Caudate nucleus (tissue), 63 donors: ENCODE measurements at places on chromosomes 3 and 15.

DNA sequence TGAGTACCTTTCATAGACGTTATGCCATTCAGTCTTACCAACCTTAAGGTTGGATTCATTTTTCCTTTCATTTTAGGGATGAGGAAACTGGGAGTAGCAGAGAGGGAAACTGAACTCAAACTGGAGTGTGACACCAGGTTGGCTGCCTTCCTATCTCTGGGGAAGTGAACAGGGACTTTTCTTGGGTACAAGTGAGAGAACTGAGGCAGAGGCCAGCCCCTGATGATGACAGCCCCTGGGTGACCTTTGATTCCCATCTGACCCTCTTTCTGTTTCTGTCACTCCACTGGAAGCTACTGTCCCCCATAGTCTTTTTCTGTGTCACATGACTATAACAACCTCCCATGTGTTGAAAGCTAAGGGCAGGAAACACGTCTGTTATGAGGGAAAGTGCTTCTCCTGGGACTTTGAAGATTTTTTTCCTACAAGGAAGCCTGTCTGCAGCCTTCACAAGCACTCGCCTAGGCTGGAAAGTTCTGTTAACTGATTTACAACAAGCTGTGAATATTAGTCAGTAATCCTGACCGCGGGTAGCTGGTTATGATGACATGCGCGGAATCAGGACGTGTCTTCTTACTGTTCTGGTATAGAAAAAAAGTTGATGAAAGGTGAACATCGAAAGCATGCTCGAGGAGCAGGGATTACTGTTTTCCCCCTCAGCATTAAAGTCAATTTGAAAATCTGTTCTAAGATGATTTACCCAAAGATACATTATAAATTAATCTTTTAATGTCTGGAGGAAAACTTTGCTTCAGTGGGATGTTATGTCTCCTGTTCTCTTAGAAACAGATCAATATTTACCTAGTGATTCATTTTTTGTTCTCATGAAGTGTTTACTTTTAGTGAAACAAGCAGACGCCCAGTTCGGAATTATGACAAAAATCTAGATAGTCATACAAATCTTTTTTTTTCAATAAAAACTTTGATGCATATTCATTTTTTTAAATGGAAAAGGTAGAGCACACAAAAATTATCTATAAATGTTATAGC is 31.5 kb downstream of the ABHD2 start:
- no peak for DNase-seq

- no peak for DNase-seq
Measured at GRCh38 chr3:27119639-27120038, 249.5 kb downstream of the NEK10 start.

GRCh38 chr3:197366301-197367044 is 68.1 kb upstream of the DLG1 start:
- no peak for DNase-seq

DNA sequence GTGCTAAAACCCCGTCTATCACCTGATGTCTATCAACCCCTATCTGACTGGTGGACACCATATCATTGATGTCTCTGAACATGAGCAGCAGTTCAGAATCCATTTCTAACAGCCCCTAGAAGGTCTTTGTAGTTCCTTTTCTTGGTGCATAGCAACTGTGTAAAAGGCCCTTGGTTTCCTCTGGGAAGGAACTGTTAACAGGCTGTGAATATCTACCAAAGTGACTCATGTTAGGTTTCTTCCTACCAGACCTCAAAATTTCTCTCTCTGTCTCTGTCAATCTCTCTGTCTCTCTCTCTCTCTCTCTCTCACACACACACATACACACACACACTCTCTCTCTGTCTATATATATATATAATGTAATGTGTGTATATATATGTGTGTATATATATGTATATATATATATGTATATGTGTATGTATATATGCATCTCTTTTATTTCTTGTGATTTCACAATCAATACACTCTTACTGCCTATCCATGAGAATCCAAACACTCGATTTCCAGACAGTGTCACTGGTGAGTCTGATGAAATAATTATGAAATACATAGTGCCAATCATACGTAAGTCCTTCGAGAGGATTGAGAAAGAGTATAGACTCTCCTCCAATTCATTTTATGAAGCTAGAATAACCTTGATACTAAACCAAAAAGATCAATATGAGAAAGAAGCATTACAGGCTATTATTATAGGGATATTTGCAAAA is 335.9 kb upstream of the SLCO3A1 start:
- DNase-seq: no peak

DNA sequence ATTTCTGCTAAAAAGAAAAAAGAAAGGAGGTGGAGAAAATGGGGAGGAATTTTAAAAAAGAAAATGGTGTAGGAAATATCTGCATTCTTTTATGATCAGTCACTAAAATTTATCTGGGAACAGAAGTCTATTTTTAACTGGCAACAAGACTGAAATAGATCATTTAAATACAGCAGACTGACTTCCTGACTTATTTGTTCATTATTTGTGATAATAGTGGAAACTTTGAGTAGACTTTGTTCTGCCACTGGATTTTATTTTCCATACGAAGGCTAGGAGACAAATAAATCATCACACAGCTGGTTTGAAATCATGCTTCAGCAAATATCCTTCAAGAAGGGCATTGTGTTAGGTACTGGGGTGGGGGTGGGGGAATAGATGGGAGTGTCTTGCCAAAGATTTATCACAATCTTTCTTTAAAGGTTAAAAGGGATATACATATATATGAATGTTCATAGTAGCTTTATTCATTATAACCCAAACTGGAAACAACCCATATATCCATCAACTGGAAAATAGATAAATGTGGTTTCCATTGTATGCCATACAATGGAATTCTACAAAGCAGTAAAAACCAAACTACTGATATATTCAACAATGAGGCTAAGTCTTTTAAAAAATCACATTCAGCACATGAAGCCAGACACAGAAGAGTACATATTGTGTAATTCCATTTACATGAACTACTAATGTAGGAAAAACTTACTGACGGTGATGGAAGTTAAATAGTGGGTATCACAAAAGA is 4.7 kb upstream of the CLASP2 start:
- DNase-seq: no peak

- DNase-seq: no peak
Measured at GRCh38 chr15:89975482-89976245, 25.5 kb upstream of the ZNF710 start.

- no peak for DNase-seq
Measured at GRCh38 chr3:6467186-6467585, 393.7 kb upstream of the GRM7 start.

DNA sequence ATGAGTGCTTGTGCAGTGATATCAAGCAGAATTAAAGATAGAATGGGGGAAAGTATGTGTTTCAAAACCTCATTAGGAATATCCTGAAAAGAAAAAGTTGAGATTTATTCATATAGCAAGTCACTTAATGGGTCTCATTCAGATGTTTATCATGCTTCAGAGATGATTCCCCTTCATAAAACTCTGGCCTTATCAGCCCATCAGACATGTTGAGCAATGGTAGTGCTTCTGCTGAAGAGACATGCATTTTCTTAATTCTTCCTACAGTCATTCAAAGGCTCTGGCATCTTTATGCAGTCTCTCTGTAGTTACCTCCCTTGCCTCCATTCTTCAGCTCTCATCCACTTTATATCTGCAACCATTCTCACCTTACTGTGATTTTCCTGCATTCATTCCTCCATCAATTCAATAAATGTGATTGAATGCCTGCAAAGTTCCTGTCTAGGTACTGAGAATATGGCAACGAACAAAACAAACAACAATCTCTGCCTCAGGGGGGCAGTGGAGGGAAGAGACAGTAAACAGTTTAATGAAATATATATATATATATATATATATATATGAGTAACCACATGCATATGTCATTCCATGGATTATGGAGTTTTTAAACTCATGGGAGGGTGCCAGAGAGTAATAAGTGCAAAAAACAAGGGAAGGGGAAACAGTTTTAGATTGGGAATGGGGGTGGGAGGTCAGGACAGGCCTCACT is 138.5 kb downstream of the NECTIN3 start:
- DNase-seq: no peak

- DNase-seq: no peak
Measured at GRCh38 chr3:106161246-106161645, 292.4 kb upstream of the CBLB start.

DNA sequence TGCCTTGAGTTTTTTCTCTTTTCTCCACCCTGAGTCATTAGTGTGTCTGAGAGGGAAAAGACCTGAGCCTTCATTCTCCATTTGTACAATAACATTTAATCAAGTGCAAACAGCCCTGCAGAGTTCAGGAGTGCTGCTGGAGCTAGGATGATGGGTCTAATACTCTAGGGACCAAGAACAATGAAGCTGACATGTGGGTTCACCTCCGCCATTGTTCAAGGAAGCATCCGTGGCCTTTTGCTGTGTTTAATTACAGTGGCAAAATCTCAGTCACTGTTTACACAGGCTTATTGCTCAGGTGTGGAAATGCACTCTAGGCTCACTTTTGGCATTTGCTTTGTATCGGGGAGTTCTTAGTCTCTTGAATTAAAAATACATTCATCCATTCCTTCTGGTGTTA is 259.6 kb downstream of the LRTM1 start:
- no peak for DNase-seq

DNA sequence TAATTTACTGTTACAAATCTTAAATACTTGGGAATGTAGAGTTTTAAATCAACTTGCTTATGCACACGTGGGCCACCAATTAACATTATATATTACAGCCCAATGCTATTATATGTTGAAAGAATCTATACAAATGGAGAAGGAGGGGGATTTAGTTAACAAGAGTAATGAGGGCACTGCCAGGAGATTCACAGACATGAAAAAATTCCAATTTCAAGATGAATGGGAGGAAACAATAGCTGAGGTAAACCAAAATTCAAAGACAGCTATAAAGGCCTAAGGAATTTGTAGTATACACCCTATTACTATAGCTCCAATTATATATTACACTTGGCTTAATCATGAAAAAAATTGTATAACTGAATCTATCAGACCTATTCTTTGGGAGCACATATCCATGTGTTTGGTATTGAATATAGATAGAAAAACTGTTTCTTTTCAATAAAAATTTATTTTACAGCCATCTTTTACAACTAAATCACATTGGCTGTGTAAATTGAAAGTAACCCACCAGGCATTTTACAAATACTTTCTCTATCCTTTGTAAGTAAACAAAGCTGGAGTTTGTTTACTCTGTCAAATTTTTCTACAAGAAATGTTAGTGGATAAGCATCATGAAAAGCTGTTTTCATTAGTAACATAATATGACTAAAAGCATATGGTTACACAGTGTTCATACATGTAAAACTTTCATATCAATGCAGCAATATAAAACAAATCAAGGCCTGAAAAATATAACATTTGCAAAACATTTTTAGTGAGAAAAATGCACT is 1045.8 kb downstream of the ROBO1 start:
- DNase-seq: no peak

- no peak for DNase-seq
Measured at GRCh38 chr3:65877160-65877559, 161.6 kb downstream of the MAGI1 start.

DNA sequence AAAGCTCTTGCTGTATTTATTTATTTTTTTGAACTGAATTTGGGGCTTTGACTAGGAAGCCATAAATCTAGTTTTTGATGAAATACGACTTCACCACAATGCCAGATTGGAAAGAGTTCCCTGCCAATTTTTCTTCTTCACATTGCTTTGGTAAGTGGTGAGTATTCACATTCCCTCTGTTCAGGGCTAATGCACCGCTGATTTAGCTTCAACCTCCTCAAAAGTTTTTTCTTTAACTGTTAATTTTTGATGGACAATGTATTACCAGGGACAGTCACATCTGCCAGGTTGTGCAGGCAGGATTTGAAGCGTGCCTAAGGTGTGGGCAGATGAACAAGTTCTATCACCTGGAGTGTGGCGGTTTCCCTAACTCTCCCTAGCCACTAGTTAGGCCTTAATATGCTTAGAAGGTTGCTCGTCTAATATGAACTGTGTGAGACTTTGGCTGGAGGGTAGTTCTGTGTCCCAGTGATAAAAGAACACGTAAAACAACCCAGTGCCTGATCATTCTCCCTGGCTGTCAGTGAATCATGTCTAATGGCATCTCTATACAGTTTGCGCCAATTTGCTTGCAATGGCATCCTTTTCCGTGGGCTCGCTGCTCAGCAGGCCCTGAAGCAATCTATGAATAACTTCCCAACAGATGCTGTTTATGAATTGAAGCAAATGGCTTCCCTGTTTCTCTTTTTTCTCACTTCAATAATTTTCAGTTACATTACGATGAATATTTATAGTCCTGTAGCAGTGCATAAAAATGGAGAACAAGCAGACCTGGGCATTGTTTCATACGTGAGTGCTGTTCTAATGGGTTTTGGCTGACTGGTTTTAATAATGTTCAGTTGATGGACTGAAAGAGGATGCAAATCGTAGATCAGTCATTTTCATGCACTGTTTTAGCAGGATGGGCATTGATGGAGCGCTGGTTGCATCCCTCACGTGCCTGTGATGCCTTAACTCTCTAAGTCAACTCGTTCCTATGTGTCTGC is 243.2 kb upstream of the SUCLG2 start:
- no peak for DNase-seq

- DNase-seq: peak; percentile 67
Measured at GRCh38 chr15:89090791-89091626, 2.8 kb downstream of the ABHD2 start.

DNA sequence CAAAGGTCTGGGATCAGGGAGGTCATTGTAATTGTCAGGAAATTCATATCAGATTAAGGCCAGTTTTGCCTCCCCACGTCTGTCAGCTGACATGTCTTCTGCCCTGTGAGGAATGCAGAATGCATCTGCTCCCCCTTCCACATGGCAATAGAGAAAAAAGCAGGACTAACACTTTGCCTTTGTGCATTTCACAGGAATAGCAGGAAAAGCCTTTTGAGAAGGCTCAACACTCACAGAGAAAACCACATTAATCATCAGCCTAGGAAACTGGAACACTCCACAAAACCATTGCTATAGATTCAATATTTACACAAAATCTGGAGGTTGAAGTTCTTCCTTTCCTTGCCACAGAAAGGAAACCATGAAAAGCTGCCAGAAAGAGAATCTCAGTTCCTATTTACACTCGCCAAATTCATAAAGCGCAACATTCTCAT is 165.2 kb upstream of the HES1 start:
- DNase-seq: no peak

GRCh38 chr15:64894395-64895056 is 17.2 kb upstream of the ANKDD1A start:
- no peak for DNase-seq
